Activated gamma-delta T cell treated with anti-CD3 and anti-CD28 coated beads, Interleukin-2, amount 50 U/mL, for 16 hours (primary cell): ENCODE measurements at places on chromosomes 13 and 19.

DNA sequence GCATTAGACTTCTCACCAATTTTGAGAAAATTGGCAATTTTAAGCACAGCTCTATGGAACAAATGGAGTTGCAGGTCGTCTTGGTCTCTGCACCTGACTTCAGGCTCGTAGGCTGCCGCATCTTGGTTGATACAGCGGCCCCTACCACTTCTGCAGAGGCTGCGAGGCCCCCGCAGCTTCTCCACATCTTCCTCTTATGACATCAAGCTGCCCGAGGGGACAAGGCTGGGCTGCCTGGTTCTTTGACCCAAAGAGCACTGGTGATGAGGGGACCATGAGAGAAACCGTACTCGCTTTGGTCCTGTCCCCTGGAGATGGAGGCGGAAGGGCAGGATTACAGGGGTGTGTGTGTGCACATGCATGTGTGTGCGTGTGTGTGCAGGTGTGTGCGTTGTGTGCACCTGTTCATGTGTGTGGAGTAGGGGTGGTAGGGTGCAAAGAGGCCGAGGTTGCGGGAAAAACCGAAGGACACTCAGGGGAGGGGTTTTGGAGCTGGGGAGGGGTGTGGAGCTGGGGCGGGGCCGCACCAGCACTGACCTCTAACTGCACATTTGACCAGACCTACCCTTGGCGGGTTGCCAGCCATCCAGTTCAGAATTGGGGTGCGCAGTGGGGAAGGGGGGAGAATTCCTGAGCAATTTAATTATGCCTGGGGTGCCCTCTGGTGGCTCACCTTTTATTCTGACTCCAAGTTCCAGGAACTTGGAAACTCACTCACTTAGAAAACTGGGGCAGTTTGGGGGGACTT is 65.1 kb upstream of the ARHGEF7 start:
- DNase-seq = no peak

GRCh38 chr13:99617474-99618255 is 116.4 kb downstream of the TM9SF2 start:
- no peak for DNase-seq

DNA sequence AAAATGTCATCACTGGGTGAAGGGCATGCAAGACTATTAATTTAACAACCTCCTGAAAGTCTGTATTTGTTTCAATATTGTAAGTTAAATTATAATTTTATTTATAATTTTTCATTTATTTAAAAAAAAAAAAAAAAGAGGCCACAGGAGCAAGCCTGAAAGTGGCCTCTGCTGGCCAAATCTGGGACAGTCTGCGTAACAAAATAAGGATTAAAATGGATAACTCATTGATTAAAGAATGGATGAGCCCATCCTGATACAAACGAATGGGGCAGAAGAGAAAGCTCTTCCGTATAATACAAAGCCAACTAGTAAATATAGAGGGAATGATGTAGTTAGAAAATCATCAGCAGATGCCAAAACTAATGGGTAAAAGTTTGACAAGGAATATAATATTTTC is 36.2 kb downstream of the SUCLA2 start:
- DNase-seq = no peak

- no peak for DNase-seq
These were observed 17.8 kb downstream of the HNRNPM start for GRCh38 chr19:8462571-8462970.

DNA sequence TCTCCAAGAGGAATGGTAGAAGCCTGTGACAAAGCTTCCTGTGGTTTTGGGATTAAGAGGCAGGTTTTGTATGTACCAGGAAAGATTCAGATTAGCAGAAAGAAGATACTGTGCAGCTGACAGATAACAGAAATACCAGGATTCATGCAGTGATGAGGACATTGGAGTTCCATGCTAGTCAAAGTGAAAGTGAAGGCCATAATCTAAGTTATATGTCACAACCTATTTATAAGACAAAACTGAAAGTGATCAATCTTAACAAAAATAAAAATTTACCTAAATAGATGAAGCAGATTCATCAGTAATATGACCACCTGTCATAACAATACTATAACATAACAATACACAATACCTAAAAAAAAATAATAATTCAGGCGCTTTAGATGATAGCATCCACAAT is 1305.2 kb upstream of the PCDH9 start:
- DNase-seq = no peak

DNA sequence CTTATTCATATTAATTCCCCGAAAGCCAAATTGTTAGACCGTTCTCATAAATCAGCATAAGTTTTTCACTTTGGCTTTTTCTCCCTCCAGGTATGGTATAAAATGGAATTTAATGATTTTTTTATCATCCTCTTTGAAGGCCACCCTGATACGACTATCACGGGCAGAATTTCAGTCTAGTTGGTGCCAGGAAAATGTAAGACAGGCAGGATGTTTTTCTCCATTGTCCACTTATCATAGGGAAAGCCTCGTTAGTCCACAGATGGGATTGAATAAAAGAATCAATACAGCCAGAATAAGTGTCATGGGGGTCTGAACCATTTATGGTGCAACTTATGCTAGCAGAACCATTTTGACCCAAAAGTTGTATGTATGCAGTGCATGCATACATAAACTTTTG is 566.0 kb upstream of the ARGLU1 start:
- DNase-seq = no peak

DNA sequence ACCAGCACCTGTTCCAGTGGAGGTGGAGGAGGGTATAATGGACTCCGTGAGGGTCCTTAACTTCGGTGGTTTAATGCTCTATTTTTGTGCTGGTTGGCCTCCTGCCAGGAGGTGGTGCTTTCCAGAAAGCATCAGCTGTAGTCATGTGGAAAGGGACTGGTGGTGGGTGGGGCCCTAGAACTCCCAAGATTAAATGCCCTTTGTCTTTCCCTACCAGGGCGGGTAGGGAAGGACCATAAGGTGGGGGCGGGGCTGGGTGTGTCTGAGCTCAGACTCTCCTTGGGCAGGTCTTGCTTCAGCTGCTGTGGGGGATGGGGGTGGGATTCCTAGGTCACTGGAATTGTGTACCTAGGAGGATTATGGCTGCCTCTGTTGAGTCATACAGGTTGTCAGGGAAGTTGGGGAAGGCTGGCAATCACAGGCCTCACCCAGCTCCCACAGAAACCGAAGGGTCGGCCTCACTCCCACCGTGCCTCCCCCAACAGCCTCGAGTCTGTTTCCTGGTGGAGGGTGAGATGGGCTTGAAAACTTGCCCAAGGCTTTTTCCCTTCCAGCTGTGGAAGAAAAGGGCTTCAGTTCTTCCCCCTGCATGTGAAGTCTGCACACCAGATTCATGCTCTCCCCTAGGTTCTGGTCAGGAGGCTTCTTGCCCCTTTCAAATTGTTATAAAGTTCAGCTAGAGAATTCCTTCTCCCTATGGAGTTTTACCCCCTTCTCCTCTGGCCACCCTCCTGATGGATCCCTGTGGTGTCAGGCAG is 60.3 kb upstream of the CLDN10 start:
- DNase-seq = no peak

DNA sequence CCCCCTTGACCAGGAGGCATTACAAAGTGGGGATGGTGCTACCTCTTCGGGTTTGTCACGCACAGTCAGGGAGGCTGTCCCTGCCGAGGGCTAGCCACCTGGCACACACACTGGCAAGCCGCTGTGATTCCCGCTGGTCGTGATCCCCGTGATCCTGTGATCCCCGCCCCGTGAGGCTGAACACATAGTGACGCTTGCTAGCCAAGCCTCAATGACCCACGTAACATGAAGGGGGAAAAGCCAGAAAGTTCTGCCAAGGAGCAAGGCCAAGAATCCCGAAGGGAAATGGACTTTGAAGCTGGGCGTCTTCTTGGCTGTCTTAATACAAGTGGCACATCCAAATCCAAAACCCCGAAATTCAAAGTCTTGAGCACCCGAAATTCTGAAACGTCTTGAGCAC is 13.7 kb downstream of the LDLR start:
- DNase-seq = no peak

- no peak for DNase-seq
These were observed 39.4 kb downstream of the RFX2 start for GRCh38 chr19:6070720-6071485.

GRCh38 chr13:50334115-50334778 is 319.0 kb downstream of the KCNRG start:
- DNase-seq = no peak

- no peak for DNase-seq
These were observed 12.6 kb upstream of the GNA15 start for GRCh38 chr19:3123088-3123721.

- no peak for DNase-seq
These were observed 11.2 kb downstream of the EGLN2 start for GRCh38 chr19:40810160-40810559.

GRCh38 chr13:98339684-98340425 is 162.8 kb upstream of the RNF113B start:
- no peak for DNase-seq

- no peak for DNase-seq
These were observed 71.2 kb downstream of the FGF9 start for GRCh38 chr13:21742096-21742495.

DNA sequence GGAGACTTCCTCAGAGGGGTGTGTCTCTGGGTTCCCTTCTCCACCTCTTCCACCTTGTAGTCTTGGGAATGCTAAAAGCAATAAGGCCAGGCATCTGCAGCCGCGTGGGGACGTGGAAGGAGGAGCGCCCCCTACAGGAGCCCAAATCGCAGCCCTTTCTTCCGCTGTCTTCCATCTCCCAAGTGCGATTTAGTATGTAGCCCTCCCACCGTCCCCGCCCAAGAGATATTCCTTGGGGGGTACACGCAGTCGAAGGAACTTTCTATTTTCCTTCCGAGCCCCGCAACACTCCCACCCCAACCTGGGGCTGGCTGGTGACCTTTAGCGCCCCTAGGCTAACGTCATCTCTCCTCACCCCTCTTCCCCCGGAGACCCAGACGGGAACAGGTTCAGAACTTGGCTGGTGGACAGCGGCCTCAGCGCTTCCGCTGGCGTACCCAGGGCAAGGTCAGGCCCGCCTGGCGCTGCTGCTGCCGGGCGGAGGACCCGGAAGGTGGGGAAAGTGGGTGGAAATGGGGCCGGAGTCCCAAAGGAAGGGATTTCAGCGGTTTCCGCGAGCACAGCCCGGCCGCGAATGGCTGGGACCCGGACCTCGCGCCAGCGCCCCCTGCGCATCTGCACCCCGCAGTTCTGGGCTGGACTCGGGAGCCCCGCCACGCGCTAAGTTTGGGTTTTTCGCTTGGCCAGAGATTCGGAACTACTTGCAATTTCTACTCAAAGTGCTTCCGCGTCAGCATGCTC is 2.1 kb upstream of the PCDH8 start:
- no peak for DNase-seq

GRCh38 chr13:99883805-99884204 is 87.8 kb downstream of the ZIC5 start:
- no peak for DNase-seq

GRCh38 chr19:34712395-34713261 is 21.4 kb upstream of the ZNF181 start:
- peak; percentile 41 for DNase-seq

GRCh38 chr13:81425286-81425685 is 1084.4 kb upstream of the SPRY2 start:
- no peak for DNase-seq

GRCh38 chr13:93145199-93145598 is 81.4 kb upstream of the GPC6 start:
- no peak for DNase-seq

GRCh38 chr13:21054313-21054712 is 7.1 kb downstream of the LATS2 start:
- DNase-seq = no peak

DNA sequence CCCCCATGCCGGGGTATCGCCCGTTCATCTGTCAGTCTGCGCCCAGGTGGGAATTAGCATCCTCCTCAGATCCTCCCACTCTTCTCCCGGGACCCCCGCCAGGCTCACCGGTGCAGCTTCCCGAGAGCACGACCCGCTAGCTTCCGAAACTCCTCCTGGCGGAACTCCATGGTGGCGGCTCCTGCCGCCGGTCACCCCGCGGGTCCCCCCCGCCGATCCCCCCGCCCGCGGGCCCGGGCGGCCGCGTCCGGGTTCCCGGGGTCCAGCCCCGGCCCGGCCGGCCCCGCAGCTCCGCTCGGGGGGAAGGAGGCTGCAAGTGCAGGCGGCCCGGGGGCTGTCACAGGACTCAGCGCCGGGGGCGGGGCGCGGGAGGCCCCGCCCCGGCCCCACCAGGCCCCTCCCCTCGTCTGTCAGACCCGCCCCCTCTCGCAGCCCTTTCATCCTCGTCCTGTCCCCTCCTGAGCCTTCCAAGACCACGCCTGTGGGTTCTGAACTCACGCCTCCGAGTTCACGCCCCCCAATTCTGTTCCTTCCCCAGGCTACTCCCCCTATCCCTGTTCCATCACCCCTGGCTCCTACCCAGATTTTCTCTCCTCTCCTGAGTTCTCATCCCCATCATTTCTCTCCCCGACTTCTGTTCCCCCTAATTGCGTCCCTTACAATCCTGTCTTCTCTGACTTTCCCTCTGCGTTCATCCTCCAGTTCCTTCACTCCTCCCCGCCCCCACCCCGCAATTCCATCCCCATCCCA is at the start of gene SLC17A7:
Gene SLC17A7 (minus strand): TSS at position 318 of the 750 bp plus-strand sequence. CDS start 148 bp downstream, at position 170.
- DNase-seq = no peak

- no peak for DNase-seq
These were observed 36.3 kb downstream of the SMIM24 start for GRCh38 chr19:3443840-3444694.

DNA sequence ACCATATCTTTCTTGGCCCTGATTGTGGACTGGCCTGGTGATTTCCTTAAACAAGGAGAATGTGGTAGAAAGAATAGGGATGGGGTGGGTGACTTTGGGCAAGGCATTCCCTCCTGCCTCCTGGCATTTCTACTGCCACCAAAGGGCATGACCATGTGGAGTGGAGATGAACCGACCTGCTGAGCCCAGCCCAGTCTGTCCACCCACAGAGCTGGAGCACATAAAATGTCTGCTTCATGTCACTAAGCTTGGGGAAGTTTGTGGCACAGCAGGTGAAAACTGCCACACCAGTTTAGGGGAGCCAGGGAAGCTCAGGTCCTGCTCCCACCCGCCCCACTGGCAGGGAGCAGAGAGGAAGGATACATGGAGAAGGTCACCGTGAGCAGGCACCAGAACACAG is 6.3 kb downstream of the TMEM161A start:
- no peak for DNase-seq

DNA sequence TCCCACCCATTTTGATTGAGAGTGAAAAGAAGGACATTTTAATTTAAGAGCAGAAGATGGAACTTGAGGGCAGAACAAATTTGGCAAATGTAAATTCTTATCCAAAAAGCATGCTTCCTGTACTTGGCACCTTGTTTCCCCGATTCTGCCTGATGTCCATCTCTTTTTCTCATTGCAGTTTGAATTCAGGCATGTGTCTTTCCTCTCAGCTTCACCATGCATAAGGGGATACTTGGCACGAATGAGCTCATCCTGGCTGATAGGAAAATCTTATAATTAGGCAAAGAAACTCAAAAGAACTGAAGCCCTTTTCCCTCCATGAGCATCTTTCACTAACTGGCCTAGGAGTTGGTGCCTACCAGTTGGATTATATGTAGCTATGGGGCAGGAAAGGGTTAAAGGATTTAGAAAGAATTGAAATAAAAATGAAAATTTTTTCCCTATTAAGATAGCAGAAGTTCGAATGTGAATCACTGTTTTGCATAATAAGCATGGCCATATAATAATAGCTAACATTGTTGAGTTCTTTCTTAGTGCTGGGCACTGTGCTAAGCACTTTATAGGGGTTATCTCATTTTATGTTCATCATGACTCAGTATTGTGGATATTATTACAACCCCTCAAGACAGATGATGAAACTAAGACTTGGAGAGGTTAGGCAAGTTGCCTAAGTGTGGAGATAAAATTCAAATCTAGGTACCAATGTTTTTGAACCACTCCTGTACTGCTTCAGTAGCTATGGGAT is 386.6 kb downstream of the KCNRG start:
- no peak for DNase-seq
